Activated CD4-positive, alpha-beta T cell treated with anti-CD3 and anti-CD28 coated beads for 4 hours (primary cell): ENCODE measurements at places on chromosomes 2 and 18.

DNA sequence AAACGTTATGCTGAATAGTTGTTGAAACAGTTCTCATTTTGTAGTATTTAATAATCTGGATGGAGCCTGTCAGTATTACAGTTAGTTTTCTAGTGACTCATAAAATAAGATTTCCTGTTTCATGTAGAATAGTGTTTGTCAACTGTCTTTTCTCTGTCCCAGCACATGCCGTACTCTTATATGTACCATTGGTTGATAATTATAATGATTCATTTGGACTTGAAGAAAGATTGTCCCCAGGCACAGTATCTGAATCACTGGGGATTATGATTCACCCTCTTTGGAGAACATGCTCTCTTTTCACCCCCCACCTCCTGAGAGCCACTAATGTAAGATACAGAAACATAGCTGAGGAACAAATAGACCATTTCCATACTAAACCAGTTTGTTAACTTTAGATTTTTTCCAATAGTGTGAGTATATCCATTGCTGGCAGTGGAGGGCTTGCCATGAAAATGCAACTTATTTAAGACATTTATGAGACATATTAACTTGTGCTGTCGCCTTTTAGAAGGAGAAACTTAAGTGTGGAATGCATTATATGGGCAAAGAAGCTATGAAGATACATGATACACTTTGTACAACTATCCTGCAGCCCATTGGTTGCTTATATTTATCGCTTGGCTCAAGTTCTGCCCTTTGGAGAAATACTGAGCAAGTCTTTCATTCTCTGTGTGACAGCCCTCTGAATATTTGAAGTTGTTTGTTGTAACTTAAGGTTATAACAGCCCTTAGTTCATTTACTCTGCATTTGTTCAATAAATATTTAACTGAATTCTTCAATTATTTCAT lies 12.4 kb downstream of the COPS8 start:
- no peak for DNase-seq

- DNase-seq, result no peak
Measured at GRCh38 chr2:96916646-96917543, 47.0 kb upstream of the SEMA4C start.

- no peak for DNase-seq
Measured at GRCh38 chr2:36459725-36460137, 104.2 kb downstream of the CRIM1 start.

DNA sequence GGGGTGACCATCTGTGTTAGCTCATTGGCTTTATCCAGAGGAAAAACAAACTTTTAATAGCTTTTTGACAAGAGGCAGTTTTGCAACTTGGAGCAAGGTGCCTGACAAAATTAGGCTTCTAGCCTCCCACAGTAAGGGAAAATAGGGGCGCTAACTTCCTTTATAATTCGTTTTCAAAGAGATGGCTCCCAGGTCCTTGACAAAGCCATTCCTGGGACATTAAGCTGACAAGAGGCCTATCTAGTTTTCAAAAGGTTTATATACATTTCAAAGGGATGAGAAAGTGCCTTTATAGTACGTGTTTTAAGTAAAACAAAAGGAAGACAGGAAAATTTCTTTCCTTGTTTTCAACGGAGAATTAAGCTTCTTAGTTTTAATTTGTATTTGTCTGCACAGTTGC lies 159.4 kb upstream of the GCFC2 start:
- DNase-seq, result no peak

DNA sequence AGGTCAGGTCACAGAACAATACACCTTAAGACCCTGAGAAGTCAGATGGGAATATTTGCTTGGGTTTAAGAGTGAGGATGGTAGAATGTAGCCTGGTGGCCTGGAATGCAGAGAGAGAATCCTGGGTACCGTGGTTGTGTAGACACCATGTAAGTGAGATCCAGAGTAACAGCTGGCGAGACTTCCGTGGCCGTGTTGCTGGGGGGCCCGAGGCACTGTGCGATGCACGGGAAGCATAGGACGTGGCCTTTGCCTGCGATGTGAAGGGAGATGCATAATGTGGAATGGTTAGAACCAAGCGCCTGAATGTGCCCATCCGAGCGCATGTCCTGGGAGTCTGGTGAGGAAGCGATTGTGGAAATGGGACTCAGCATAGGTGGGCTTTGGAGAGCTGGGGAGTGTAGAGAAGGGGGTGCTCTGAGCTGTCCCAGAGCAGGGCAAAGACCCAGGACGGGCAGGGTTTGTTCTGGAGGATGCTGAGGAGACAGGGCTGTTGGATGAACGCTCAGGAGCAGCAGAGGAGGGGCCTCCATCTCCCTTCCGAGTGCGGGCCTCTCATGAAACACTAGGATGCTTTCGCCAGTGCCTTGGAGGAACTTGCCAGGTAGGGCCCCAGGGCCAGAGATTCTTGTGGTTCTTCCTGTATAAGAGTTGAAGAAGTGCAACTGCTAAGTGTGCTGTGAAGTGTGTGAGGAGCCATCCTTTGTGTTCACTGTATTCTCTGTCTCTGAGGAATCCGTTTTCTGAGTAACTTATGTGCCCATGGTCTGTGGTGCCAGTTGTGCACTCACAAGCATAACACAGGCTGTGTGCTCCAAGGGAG lies 7.1 kb downstream of the RNF144A start:
- DNase-seq, result no peak

DNA sequence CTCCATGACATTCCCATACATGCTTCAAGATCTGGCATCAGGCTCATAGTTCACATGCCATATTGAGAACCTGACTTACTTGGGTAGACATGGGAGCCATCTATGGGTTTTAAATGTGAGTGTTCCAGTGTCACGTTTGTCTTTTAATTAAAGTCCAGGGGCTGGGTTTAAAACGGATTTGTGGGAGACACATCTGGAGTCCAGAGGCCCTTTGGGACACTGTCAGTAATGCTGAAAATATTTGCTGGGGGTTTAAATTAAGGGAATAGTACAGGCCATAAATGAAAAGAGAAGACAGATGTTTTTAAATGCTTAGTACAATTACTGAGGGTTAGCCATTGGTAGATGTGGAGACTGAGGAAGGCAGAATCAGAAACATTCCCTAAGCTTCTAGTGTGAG lies 478.0 kb downstream of the PID1 start:
- no peak for DNase-seq

- DNase-seq, result no peak
Measured at GRCh38 chr2:168375195-168375798, 80.8 kb upstream of the CERS6 start.

- no peak for DNase-seq
Measured at GRCh38 chr2:105739426-105739825, 5.3 kb upstream of the NCK2 start.

DNA sequence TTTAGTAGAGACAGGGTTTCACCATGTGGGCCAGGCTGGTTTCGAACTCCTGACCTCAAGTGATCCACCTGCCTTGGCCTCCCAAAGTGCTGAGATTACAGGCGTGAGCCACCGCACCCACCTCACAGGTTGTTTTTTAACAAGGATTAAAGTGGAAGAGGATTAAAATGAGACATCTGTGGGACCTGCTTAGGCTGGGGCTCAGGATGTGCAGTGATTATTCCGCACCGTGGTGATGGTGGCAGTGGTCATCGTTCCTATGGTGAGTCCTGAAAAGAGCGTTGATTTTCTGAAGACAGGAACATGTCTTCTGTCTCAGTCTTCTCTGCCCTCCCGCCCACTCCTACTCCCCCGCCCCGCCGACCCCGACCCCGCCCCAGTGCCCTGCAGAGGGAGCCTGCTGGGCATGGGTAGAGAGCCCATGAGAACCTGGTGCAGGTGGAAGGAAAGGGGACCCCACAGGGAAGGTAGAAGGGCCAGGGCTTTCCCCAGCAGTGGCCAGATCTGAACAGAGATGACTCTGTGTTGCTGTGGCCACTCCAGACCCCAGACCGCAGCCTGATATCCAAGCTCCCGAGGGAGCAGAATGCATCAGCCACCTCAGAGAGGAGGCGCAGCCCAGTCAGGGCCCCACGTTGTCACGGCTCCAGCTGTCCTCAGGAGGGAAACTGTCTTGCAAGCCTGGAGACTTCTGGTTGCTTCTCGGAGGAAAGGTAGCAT lies 34.5 kb upstream of the FOSL2 start:
- DNase-seq, result no peak

- DNase-seq, result no peak
Measured at GRCh38 chr2:6896930-6897759, 19.6 kb downstream of the RSAD2 start.

DNA sequence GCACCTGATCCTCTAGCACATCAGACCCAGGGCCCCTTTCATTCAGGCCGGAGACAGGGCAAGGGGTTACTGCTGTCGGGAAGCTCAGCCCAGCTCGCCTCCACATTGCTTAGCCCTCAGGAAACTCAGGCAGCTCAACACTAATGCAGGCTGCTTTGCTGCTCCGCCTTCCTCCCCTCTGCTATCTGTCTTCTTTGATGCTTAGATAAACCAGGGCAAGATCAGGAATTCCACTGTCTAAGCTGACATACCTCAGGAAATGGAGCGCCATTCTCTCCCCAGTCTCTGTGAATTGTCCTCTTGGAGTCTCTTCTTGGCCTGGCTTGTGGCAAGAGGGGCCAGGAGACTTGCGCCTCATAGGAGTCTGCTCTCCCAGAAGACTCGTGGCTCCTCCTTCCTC lies 25.5 kb upstream of the EXOC6B start:
- DNase-seq, result no peak

DNA sequence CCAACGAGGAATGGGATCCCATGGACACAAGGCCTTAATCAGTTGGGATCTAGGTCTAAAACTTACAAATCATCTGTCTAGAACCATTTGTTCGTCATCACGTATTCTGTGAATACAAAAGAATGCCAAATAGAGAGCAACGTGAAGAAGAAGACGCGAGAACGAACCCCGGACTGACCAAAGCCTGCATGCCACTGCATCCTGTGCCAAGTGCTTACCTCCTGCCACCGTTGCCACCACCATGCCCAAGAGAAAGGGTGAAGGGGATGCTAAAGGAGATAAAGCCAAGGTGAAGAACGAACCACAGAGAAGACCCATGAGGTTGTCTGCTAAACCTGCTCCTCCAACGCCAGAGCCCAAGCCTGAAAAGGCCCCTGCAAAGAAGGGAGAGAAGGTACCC lies 30.2 kb downstream of the ITSN2 start:
- no peak for DNase-seq

DNA sequence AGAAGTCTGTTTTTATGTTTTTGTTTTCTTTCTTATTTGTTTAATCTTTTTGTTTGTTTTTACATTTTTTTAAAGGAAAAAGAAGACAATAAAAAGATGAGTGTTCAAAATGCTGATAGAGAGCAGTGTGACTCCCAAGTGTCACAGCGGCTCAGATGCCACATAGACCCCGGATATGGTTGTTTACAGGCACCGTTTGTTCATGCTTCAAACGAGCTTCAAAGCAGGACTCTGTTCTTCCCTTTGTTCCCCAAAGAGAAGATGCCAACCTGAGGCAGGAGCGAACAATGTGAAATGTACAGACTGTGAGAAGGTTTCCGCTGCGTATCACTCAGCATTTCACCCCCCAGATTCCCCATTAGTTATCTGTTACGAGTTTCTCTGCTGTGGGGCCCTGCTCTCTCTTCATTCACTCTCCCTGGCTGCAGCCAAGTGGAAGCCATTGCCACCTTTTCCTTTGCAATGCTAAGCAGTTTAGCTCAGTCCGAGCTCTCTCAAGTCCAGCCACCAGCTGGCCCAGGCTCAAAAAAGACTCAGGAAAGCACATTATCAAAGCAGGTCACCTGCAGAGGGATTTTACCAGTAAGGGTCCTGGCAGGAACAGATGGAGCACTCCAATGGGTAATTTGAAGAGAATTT lies 36.4 kb upstream of the PHLPP1 start:
- DNase-seq, result no peak

DNA sequence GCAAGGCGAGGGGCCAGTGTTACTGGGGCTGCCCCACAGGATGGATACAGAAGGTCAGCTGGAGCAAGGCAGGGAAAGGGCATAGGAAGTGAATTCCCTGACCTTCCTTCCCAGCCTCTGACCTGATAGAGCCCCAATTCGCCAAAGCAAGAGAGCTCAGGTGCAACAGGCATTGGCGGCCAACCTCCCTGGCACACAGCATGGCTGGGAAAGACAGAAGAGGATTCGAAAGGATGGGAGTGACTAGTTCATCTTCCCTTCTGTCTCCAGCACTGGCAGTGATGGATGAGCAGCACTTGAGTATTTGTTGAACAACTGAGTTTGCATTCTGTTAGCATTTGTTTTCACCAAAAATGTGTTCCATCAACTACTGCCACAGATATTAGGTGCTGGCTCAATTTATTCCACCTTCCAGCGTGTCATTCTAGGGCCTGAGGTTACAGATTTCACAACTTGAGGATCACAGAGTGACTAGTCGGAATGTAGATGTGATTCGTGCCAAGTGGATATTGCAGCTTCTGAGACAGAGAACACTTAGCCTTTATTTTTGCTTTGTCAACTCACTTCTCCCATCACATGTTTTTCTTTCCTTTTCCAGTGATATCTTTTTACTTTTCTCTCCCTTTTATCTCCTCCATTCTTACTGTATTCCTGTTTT lies 6.2 kb downstream of the COPS8 start:
- no peak for DNase-seq

DNA sequence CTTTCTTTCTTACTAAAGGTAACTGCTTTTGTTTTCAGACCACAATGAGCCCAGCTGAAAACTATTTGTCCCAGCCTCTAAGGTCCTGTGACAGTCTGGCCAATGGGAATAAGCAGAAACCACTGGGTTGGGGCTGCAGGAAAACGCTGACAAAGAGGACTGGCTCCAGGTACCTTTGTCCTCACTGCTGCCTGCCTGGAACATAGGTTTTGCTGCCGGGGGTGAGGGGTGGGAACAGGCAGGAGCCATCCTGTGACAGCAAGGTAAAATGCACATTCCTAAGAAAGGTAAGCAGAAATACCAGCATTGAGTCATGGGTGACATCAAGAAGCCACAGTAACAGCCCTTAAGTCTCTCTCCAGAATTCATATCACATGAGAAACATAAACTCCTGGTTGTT lies 21.6 kb downstream of the PTPN2 start:
- DNase-seq, result no peak

- no peak for DNase-seq
Measured at GRCh38 chr2:10527585-10527984, 79.5 kb upstream of the ODC1 start.

DNA sequence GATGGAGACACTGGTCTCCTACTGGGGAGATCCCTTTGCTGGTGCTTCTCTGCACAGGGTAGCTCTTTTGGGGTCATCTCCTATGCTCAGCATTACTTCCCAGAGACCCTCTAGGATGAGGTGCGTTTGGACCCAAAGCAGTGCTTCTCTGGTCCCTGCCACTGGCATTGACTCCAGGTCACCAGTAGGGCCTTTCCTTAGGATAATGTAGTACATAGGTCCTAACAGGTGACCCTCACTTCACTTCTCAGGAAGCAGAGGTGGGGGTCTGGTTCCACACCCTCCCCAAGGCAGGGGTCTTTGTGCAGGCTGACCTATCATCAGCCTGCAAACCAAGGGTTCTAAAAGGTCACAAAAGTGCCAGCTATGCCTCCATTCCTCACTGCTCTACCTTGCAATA lies 145.8 kb upstream of the HS6ST1 start:
- no peak for DNase-seq

- no peak for DNase-seq
Measured at GRCh38 chr18:54945576-54946125, 13.6 kb downstream of the CCDC68 start.

DNA sequence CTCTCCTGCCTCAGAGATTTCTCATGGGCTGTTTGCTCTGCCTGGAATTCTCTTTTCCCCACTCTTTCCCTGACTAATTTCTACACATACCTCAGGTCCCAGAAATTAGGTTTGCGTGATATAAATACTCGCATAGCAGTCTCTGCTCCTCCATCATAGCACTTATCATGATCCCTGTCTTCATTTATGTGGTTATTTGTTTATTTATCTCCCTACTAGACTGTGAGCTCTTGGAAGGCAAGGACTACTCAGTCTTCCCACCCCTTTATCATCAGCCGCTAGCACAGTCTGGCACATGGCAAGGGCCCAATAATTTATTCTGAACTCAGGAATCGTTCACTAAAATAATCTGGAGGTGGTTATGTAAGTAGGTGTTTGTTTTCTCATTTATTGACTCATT lies 79.3 kb downstream of the ADCYAP1 start:
- DNase-seq, result no peak
